ENCODE measurements at places on chromosomes 16 and 17.

- DNase-seq = no peak
These were observed 64.6 kb downstream of the WWOX start for GRCh38 chr16:78163772-78164670.

DNA sequence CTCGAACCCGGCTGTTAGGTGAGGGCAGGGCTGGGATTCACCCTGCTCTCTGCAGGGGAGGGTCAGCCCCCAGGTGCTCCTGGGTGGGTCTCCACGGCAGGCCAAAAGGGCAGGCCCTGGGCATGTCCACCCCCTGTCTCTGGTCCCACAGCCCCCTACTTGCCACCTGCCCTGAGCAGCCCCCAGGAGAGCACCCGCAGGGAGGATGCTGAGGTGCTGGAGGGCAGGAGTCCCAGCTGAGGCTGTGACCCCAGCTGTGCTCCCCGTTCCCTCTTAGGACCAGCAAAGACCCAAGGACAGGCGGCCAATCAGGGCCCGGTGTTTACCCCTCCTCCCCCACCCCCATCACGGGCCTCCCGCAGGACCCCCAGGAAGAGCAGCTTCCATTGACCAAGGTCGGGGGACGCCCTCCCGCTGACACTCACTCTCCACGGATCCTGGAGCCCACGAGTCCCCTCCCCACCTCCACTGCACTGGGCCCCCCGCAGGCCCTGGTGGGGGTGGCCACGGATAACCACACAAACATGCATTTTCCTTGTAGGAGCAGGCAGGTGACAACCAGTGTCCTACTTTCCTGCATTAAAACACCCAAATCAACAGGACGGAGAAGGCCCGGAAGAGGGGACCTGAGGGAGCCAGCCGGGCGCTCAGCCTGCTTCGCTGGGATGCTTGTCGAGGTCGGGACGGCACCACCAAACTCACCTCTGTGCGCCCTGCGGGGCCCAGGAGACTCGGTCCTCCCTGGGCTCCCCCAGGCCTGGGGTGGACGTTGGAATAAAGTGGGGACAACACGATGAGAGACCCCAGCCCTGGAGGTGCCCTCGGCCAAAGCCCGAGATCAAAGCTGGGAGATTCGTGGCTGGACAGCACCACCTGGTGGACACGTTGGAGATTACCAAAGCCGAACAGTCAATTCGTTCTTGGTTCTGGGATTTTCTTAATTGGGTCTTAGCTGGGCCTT, 22.5 kb upstream of the ENPP7 start:
- peak; percentile 75 for DNase-seq

GRCh38 chr17:79007504-79008381, 1.8 kb downstream of the CANT1 start:
- DNase-seq = no peak

DNA sequence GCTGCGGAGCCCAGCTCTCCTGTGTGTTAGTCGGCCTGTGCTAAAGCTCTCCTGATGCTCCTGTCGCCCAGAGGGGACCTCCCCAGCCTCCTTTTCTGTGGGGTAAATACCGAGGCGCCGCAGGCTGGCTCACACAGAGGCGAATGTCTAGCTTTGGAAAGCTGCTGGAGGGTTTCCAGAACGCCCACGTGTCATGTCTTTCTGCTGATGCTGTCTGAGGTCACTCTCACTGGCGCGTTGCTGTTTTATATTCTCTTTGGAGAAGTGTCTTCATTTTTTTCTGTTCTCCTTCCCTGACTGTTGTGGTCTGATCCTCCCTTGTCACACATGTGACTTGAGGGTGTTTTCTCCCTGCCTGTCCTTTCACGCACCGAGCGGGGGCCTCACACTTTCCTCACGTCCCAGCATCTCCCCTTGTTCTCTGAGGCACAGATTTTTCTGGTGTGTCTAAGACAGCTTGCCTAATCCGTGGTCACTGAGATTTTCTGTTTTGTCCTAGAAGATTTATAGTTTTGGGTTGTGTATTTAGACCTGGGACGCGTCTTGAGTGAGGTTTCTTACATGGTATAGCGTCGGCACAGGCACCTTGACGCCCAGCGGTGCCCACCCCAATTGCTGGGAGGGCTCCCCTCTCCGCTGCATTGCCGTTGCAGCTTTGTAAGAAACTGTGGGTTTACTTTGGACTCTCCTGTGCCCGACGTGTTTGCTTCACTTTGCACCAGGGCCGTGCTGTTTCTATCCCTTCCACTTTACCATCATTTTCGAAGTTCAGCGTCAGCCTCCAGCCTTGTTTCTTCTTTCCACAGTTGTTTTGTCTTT, 92.1 kb upstream of the ZNF750 start:
- peak; percentile 83 for DNase-seq

- DNase-seq = no peak
These were observed 6.1 kb upstream of the PYDC1 start for GRCh38 chr16:31223044-31223443.

Data from adipocyte (in vitro differentiated cells).